NCI-H748 treated with DMSO at 0.1 percent for 48 hours (cell line): ENCODE measurements at places on chromosomes 1 and 21.
A peak's percentile ranks its signal among the peaks of the same experiment; 100 is the strongest.

DNA sequence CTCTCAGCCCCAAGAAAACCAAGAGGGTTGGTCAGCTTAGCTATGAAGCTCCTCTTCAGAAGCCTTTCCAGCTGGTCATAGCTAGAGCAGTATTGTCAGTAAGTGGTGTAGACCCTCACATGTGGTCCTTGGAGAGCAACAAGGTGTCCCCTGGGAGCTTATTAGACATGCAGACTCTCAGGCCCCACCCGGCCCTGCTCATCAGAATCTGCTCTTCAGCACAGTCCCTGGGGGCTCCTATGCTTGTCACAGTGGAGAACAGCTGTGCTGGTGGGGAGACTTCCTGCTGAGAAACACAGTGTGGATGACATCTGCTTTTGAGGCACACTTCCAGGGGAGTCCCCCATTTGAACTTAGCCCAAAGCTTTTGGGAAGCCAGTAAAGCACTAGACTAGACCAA, 21.9 kb upstream of the NEK2 start:
- no peak for DNase-seq

GRCh38 chr1:176466514-176466913, 3.5 kb downstream of the PAPPA2 start:
- DNase-seq = peak; percentile 0

DNA sequence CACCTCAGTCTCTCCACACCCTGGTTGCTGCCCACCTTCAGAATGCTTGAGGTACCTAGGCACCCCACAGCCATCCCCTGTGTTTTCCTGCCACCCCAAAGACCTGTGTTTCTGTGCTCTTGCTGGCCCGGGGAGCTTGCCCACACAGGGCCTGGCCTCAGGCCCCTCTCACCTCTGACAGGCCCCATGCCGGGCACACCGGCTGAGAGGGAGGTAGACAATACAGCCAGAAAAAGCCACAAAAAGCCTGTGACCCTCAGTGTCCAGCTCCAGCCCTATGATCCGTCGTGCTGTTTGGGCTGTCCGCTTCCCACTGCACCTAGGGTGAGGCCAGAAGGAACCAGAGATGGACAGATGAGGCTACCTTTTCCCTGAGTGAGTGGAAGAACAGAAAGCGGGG, 11.4 kb downstream of the SEMA6C start:
- no peak for DNase-seq

GRCh38 chr21:34992736-34993398, 56.2 kb downstream of the RUNX1 start:
- no peak for DNase-seq

GRCh38 chr1:161952607-161953172, 71.0 kb downstream of the OLFML2B start:
- no peak for DNase-seq

- no peak for DNase-seq
These were observed 9.8 kb downstream of the IFNGR2 start for GRCh38 chr21:33412832-33413519.

- DNase-seq = no peak
These were observed 2.4 kb upstream of the IFNLR1 start for GRCh38 chr1:24189528-24189927.

DNA sequence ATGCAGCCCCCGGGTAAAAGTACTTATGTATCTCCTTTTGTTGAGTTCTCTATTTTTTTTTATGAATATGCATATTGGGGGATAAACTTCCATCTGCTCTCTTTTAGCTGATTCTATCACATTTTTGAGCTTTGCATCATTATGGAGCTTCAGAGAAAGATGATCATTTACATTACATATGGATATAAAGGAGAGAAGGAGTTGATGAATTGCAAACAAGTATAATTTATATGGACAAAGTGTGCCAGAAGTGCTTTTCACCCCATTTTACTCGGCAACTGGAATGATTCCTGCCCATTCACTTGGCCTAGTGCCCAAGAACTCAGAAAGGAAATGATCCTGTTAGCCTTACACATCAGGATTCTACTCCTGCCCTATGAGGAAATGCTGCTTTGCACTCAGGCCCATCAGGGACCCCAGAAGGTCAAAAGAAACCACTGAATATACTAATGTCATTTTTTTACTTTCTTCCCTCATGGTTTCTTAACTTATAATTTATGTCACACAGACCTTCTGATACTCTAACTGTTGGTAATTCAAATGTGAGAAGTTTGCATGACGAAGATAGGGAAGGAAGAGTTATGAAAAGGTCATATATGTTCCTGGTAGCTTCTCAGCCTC, 65.6 kb downstream of the SAMSN1 start:
- no peak for DNase-seq

DNA sequence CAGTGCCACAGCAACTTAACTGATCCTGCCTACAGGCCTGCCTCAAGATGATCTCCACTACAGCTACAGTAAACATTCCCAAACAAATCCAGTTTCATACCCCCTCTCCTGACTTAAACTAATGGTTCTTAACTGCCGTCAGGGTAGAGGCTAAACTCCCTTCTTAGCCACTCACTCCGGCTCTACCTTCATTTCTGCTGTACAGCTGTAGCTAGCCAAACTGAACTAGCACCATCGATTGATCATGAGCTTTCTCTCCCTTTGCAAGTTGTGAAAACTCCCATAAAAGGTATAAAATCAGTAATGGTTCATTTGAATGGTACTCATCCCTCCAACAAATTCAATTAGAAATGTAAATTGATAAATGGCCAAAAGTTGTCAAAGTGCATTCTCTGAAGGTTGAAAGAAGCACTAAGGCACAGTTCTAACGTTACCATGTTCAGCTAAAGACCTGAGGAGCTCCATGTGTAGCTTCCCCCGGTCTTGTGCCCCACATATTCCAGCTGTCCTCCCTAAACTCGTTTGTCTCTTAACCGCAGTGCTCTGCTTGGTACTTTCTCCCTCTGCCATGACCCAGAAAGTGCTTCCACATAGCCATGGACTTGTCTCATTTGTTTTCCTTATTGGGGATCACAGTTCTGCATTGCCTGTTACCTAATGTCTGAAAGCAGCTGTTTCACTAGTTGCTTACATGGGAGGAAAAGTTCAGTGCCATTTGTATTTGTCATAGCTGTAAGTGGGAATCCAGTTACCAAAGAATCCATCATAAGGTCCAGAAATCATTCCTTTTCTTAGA, 49.8 kb downstream of the DHX9 start:
- DNase-seq = no peak

GRCh38 chr1:68210829-68211228, 21.5 kb downstream of the WLS start:
- no peak for DNase-seq

DNA sequence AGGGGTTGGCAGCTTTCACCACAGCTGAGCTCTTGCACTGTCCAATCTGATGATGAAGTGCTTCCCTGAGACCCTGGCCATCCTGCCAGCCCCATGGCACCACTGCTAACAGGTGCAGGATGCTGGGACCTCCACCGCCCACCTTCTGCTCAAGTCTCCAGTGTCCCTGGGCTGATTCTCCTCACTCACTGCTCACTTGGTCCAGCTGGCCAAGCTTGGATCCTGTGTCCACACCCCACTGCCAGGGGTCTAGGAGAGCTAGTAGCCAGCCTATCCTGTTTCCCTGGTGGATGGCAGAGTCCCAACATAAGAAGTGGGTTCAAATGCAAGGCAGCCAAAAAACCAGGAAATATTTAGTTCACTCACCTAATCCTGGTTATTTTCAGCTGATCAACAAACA, 217.2 kb upstream of the IRF2BP2 start:
- no peak for DNase-seq

- DNase-seq = no peak
These were observed 531.5 kb upstream of the USP24 start for GRCh38 chr1:55746710-55747109.

DNA sequence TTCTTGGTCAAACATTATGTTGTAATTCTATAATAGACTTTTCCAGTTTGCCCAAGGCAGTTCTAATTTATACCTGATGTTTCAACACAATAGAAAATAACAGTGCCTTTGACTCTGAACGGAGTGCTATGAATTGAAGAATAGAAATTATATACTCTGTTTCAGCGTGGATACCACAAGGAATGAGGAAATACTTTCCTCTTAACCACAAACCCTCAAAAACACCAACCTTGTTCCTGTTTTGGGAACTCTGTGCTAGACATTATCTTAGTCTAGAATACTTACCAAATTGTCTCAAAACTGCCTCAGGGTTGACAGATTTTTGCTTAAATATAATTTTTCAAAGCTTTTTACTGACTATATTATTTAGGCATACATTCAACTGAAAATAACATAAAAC, 1629.3 kb downstream of the MRPL39 start:
- DNase-seq = no peak
